Stimulated activated CD8-positive, alpha-beta memory T cell treated with anti-CD3 and anti-CD28 coated beads, Interleukin-2, amount 100 ng/mL, for 48 hours (primary cell): ENCODE measurements at places on chromosomes 6 and 20.

GRCh38 chr6:7813704-7814103 lies 87.8 kb downstream of the BMP6 start:
- DNase-seq: no peak

GRCh38 chr6:46583721-46584120 lies 68.9 kb downstream of the CYP39A1 start:
- DNase-seq: no peak

DNA sequence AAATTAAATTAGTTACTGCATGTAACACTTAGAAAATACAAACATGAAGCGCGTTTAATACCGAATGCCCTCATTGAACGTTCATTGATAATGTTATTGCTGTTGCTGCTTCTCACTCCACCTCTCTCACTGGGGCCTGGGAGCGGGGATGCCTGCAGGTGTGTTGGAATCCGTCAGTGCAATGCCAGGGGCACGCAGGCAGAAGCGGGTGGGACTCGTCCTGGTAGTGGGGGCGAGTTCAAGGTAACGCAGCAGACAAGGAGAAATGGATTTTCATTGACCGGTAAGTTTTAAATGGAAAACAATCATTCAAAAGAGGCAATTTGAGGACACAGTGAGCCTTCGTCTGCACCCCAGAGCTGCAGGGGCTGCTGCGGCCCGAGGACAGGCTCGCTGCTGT lies 71.2 kb upstream of the AFDN start:
- DNase-seq: no peak

DNA sequence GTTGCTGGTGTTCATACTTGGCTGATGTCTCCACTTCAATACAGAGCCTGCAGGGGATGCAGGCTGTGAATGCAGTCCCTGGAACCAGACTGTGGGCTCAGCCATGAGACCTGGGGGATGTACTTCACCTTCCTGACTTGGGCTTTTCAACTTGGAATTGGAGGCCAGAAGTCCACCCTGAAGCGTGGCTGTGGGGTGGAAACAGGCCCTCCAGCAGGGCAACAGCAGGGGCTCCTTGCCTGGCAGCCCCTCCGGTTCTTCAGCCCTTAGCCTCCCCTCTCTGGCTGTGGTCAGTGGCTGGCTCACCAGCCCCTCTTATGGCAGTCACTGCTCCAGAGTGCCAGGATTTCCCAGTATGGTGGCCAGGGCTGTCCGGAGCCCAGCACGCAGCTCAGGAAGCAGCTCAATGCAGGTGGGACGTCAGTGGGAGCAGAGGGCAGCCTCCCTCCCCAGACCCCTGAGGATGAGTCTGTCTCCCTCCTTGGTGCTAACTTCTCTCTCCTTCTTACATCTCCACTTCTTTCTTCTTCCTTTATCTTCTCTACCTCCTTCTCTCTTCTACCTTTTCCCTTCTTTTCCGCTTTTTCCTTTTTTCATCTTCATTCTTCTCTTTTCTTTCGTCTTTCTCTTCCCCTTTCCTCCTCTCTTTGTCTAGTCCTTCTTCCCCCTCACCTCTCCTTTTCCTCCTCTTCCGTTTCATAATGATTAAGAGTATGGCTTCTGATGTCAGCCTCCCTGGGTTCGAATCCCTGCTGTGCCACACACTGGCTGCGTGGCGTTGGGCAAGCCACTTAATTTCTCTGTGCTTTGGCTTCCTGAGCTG lies 45.3 kb downstream of the SLC52A3 start:
- DNase-seq: no peak

DNA sequence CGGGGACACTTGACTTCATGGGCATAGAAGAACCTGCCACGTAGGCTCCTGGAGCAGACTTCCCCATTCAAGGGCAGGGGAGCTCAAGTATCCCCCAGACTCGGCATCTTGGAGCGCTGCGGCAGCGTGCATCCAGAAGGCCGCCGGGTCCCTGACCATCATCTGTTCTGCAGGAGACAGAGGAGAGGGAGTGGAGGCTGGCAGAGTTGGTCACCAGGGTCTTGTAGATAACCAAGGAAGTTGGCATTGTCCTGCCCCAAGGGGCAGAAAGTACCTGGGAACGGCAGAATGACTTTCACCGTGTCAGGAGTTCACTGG lies 82.8 kb downstream of the TCP11 start:
- no peak for DNase-seq

- DNase-seq: no peak
These were observed 131.2 kb upstream of the RIN2 start for GRCh38 chr20:19626896-19627295.

DNA sequence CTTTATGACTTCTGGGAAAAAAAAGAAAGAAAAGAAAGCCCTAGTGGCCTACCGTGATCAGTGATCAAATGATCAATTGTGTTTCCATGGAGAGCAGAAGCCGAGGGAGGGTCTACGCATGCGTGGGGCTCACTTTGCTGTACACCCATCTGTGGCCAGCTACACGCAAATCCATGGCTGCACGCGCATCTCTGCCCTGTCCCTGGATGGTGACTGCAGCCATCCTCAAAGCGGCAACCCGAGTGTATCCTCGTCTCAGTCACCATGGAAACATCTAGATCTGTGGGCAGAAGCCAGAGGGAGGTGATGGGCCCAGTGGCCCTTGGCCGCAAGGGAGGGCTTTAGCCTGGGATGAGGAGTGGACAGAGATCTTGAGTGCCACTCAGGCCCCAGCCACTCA lies 785 bp upstream of the ULBP3 start:
- DNase-seq: no peak
